Right renal cortex interstitium (tissue), 3 donors: ENCODE measurements at places on chromosomes 3 and 15.

DNA sequence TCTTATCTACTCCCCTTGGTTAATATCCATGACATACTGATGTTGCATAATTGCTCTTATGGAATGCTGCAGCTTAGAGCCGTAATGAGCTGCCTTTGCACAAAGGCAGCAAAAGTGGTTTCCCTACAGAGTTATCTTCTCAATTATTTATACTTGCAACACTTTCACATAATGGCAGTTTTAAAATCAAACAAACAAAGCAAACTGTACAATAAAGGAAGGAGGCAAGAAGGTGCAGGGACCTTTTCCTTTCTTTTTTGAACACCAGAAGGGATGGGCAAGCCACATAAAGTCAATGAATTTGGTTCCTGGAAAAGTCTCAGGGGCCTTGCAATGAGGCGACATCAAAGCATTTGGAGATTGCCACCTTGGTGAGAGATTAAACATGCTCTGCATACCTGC lies 188.0 kb downstream of the MEIS2 start:
- DNase-seq: no peak

GRCh38 chr3:11059090-11059798 lies 66.7 kb downstream of the SLC6A1 start:
- peak; percentile 39 for DNase-seq

- no peak for DNase-seq
Observed at GRCh38 chr3:46477145-46477544, 12.4 kb upstream of the LTF start.

GRCh38 chr3:8741581-8742261 lies 8.1 kb downstream of the CAV3 start:
- peak; percentile 31 for DNase-seq

DNA sequence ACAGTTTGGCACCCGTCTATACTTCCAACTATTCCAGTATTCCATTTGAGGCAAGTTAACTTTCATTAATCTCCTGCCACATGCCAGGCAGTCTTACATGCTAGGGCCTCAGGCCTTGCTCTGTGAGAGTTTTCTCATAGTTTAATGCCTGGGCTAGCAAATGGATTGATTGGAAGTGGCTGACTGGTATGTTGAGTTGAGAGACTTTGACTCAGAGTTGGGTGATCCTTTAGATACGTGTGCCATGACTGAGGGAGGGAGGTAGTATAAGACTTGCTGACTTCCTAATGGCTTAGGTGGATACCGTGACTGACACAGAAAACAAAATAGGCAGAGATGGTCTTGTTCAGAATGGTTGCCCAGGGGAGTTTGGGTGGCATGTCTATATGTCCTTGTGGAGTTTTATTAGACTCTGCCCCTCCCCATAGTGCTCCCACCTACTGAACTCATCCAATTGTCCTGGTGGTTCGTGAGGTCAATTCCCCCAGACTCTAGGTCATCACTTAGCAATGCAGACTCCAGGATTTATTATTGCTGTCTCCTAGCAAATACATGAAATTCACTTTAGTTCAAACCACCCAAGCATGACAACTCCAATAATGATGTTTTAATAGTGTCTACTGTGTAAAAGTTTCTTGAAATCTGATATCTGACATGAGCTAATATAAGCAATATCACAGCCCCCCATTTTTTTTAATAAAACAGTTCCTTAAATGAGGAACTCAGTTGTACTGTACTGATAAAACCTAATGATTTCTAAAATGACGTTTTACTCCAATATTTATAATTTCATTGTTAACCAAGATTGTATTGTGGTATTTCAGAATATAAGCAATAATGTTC lies 413.9 kb upstream of the MDFIC2 start:
- DNase-seq: no peak

DNA sequence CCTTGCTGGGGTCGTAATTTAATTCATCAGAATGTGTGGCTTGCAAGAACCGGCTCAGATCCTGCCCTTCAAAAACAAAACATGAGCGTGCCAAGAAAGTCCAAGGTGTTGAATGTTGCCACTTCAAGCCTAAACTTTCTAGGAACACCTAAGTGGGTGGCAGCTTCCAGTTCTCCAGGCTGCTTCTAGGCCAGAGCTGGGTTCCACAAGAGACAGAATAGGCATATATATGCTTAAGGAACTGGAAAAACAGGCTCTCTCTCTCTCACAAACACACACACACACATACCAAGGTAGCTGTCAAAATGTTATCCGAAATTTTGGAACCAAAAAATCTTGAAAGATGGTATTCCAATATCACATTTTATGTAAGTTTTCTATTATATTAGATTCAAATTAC lies 890 bp upstream of the ADIPOQ start:
- no peak for DNase-seq

GRCh38 chr3:41808152-41808551 lies 153.8 kb downstream of the ULK4 start:
- no peak for DNase-seq

- no peak for DNase-seq
Observed at GRCh38 chr15:28044121-28044672, 54.9 kb downstream of the OCA2 start.

GRCh38 chr3:15300323-15301078 lies 31.9 kb downstream of the SH3BP5 start:
- no peak for DNase-seq

DNA sequence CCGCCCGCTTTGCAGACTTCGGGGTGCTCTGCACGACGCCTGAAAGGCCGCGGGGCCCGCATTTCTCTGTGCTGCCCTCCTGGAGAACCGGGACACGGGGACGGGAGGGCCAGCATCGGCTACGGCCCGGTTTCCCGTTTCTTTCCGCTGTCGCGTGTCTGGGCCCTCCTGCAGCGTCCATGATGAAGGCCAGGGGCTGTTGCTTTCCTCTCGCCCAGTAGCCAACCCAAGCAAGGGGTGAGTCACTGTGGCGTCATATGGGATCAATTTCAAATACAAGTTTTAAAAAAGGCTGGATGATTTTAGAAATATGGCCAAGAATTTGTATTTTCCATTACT lies 435 bp downstream of the SLC35G2 start:
- no peak for DNase-seq

DNA sequence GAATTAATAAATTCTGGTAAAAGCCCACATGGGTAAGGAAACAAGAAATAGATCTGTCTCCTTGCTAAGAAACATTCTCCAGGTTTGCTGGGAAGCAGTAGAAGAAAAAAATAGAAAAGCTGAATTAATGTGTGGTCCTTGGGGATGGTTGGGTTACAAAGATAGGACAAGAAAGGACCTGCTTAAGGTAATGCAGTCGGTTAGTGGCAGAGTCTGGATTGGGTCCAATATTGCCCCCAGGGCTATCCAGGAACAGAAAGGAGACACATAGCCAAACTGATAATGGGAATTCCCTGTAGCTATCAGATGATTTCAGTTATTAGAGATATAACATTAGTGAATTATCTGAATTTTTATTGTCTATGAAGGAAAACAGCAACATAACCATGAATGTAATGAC lies 584.3 kb downstream of the ROBO1 start:
- no peak for DNase-seq

- DNase-seq: no peak
Observed at GRCh38 chr3:70856414-70857162, 544.1 kb upstream of the MDFIC2 start.

- no peak for DNase-seq
Observed at GRCh38 chr3:13550423-13550690, 1.4 kb downstream of the FBLN2 start.

GRCh38 chr3:112233083-112233482 lies 60.9 kb downstream of the SLC9C1 start:
- DNase-seq: no peak

- DNase-seq: no peak
Observed at GRCh38 chr3:480070-480469, 283.5 kb downstream of the CHL1 start.

- no peak for DNase-seq
Observed at GRCh38 chr15:77870195-77871065, 207.1 kb downstream of the TBC1D2B start.
